GM23248 (cell line): ENCODE measurements at places on chromosomes 7 and 10.

- H3K27me3 ChIP-seq, result no peaks in the 10 kb centered on the region
- no peak overlapping the region for H3K4me3 ChIP-seq
- H3K27ac ChIP-seq, result no peak overlapping the region
- H3K4me1 ChIP-seq, result peaks cover 20% of the 10 kb centered on the region
- H3K36me3 ChIP-seq, result no peaks in the 10 kb centered on the region
Observed at GRCh38 chr7:17620566-17620965, 319.7 kb downstream of the SNX13 start.

DNA sequence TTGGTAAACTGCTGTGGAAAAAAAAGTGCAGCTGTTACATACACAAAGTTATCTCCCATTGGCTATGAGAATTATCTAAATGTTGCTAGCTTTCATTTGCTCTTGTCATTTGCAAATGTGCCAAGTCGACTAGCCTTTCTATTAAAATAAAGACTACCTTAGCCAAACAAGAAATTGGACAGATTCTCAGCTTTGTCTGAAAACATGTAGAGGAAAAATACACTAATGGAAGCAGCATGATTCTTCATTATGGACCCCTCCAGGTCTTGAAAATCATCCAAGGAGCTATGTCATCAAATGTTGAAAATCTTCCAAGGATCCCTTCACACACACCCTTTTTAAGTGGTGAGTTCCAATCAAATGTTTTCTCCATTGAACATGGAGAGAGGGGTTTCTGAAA, 237.7 kb downstream of the ETV1 start:
- no peak for DNase-seq
- no peak overlapping the region for H3K27ac ChIP-seq
- H3K4me1 ChIP-seq, result no peaks in the 10 kb centered on the region
- no peaks in the 10 kb centered on the region for H3K27me3 ChIP-seq
- H3K4me3 ChIP-seq, result no peak overlapping the region

GRCh38 chr7:101678658-101679057, 49.6 kb upstream of the MYL10 start:
- peak; percentile 36 for DNase-seq
- H3K4me1 ChIP-seq, result peaks cover 13% of the 10 kb centered on the region
- no peak overlapping the region for H3K4me3 ChIP-seq
- H3K27ac ChIP-seq, result no peak overlapping the region

DNA sequence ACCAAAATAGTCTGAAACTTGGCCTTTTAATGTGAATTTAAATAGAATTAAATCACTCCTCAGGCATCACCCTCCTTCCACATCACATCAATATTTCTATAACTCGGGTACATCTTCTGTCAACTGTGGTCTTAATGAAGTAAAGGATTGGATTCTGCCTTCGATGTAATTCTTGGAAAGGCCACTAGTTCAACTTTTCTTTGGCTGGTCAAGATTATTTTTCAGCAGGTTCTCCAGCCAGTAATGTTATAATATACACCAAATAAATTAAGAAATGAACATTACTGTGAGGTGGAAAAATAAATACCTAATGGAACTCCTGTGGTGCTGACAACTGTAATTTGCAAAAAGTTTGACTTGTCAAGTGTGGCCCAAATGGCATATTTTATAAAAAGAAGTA, 9.7 kb upstream of the SLC16A9 start:
- no peaks in the 10 kb centered on the region for H3K4me1 ChIP-seq
- H3K4me3 ChIP-seq, result no peak overlapping the region
- H3K27me3 ChIP-seq, result no peaks in the 10 kb centered on the region
- DNase-seq, result no peak
- H3K27ac ChIP-seq, result no peak overlapping the region

DNA sequence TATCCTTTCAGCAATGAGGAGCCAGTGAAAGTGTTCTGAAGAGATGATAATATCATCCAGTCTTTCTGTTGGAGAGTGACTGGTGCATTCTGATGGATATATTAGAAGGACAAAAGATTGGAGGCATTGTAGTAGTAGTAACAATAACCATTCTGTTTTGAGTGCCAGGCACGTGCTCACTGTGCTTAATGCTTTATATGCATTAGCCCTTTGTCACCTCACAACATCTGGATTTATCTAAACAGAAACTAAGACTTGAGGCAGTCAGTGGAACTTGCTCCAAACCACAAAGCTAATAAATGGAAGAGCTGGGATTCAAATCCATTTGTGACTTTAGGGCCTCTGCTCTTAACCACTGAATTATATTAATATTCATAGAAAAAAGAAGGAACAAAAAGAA, 84.5 kb upstream of the OIT3 start:
- H3K27ac ChIP-seq, result no peak overlapping the region
- H3K27me3 ChIP-seq, result no peaks in the 10 kb centered on the region
- peaks cover 21% of the 10 kb centered on the region for H3K4me1 ChIP-seq
- no peaks in the 10 kb centered on the region for H3K36me3 ChIP-seq
- DNase-seq, result no peak
- H3K4me3 ChIP-seq, result no peak overlapping the region

DNA sequence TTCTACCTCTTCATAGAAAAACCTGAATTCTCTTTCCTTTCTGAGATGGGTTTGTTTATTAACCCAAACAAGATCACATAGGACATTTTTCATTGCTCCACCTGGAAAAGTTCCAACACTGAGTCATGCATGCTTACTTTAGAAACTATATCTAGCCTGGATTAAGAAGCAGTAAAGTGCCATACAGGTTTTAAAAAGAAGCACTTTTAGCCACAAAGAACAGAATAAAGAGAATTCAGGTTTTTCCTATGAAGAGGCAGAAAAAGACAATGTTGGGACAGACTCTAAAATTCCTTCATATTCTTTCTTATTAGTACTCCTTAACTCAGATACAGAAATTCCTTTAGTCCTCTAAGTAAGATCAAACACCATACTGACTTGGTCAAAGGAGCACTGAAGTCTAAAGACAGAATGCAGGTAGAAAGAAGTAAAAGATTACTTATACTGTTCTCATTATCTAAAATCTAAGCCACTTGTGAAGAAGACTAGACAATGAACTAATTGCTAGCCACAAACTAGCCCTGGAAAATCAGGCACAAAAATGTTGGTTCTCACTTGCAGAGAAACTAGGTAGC, 241.3 kb downstream of the ANK3 start:
- no peaks in the 10 kb centered on the region for H3K27me3 ChIP-seq
- H3K27ac ChIP-seq, result no peak overlapping the region
- H3K36me3 ChIP-seq, result no peaks in the 10 kb centered on the region
- DNase-seq, result peak; percentile 64

DNA sequence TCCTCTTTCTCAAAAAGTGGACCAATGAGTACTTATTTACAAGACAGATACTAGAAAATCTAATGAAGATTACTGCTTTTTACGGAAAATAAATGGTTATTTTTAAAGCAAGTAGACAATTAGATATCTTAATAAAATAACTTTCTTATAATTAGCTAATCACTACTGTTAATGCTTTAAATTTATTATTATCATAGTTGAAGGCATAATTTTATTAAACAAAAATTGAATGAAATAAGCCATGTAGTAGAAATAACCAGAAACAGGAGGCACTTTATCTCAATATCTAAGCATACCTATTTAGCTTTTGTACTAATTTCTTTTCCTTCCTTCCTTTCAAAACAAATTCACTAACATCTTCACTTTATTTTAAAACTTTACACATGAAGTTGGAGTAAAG, 134.9 kb downstream of the CHCHD3 start:
- H3K4me3 ChIP-seq, result no peak overlapping the region
- no peaks in the 10 kb centered on the region for H3K27me3 ChIP-seq
- H3K27ac ChIP-seq, result no peak overlapping the region
- H3K36me3 ChIP-seq, result no peaks in the 10 kb centered on the region
- DNase-seq, result no peak

- no peaks in the 10 kb centered on the region for H3K36me3 ChIP-seq
- no peaks in the 10 kb centered on the region for H3K27me3 ChIP-seq
- no peak for DNase-seq
- H3K27ac ChIP-seq, result no peak overlapping the region
- no peak overlapping the region for H3K4me3 ChIP-seq
- H3K4me1 ChIP-seq, result no peaks in the 10 kb centered on the region
Observed at GRCh38 chr10:84587789-84588188, 259.4 kb downstream of the CCSER2 start.

- peak overlapping the region; percentile 71 for H3K4me3 ChIP-seq
- H3K27me3 ChIP-seq, result peaks cover 19% of the 10 kb centered on the region
- no peaks in the 10 kb centered on the region for H3K36me3 ChIP-seq
- peaks cover 2% of the 10 kb centered on the region; the same call in 1 of the 2 replicates for H3K4me1 ChIP-seq
Observed at GRCh38 chr10:12350167-12350872, 973 bp downstream of the CAMK1D start.

DNA sequence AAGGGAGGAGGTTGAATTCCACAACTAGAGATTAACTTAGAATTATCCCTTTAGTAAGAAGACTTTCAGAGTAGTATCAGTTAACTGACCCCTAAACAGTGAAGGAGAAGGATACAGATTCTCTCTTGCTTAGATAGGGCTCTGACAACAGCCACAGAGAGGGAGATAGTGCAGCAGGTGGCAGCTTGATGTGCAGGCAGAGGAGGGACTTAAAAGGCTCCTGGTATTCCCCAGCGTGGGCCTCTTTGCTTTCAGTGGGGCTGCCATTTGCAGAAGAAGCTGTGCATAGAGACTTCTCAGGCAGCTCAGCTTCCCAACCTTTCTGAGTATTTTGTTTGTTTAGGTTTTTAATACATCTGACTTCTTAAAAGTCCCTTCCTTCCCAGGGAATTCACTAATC, 16.0 kb downstream of the FZD1 start:
- no peaks in the 10 kb centered on the region for H3K27me3 ChIP-seq
- H3K4me3 ChIP-seq, result no peak overlapping the region
- DNase-seq, result no peak
- no peaks in the 10 kb centered on the region for H3K36me3 ChIP-seq
- H3K27ac ChIP-seq, result no peak overlapping the region

DNA sequence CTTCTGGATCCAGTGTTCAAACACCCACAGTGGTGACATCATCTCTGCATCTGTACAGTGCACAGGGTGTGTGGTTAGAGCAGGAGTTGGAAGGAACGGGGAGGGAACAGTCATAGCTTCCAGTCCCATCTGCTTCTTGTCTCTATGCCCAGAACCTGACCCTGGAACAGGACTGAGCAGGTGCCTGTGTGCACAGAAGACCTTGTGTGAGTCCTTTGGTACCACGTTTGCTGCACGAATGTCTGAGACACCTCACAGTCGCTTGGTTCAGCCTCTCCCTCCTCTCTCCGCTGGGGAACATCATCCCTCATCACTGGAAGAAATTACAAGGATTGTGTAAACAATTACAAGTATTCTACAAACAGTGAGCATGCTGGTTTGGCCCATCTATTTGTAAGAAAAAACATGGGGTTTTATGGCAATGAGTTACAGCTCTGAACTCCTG, 243.0 kb upstream of the KLF6 start:
- H3K27ac ChIP-seq, result no peak overlapping the region
- H3K27me3 ChIP-seq, result no peaks in the 10 kb centered on the region
- H3K4me3 ChIP-seq, result no peak overlapping the region
- H3K36me3 ChIP-seq, result no peaks in the 10 kb centered on the region

GRCh38 chr10:132401401-132402118, 4.6 kb downstream of the PWWP2B start:
- no peaks in the 10 kb centered on the region for H3K36me3 ChIP-seq
- DNase-seq, result no peak
- H3K27me3 ChIP-seq, result no peaks in the 10 kb centered on the region

- H3K4me3 ChIP-seq, result no peak overlapping the region
- peaks cover 61% of the 10 kb centered on the region for H3K36me3 ChIP-seq
- no peak overlapping the region for H3K27ac ChIP-seq
- no peaks in the 10 kb centered on the region for H3K27me3 ChIP-seq
- DNase-seq, result no peak
Observed at GRCh38 chr7:5218564-5219360, 28.7 kb downstream of the WIPI2 start.

DNA sequence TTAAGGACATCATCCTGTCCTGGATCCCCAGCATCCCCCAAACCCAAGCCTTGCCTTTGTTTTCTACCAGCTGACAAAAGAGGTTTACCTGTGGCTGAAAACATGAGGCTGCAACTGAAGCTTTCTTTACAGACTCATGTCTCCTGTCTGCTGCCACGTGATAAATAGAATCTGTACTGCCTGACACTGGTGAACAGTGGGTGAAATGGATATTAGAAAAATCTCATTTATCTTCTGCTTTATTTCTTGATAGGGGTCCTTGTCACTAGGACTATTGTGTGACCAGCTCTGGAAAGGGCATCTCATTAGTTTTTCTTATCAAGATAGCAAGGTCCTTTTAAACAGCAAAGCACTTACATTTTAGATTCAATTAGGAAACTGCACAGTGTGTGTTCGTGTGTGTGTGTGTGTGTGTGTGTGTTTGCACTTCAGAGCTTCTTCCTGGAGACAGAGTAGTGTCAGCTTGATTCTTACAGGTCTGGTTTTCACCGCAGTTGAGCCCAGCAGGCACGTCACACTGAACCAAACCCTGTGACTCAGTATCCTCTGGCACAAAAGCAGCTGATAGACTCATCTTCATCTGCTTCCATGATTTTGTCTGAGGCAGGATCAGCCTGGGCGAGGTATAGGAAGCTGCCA, 373.5 kb upstream of the CELF2 start:
- H3K36me3 ChIP-seq, result no peaks in the 10 kb centered on the region
- no peak overlapping the region for H3K4me3 ChIP-seq
- H3K4me1 ChIP-seq, result peaks cover 11% of the 10 kb centered on the region; the same call in 1 of the 2 replicates
- H3K27me3 ChIP-seq, result no peaks in the 10 kb centered on the region
- peak overlapping the region; percentile 9 for H3K27ac ChIP-seq
- peak; percentile 92 for DNase-seq

DNA sequence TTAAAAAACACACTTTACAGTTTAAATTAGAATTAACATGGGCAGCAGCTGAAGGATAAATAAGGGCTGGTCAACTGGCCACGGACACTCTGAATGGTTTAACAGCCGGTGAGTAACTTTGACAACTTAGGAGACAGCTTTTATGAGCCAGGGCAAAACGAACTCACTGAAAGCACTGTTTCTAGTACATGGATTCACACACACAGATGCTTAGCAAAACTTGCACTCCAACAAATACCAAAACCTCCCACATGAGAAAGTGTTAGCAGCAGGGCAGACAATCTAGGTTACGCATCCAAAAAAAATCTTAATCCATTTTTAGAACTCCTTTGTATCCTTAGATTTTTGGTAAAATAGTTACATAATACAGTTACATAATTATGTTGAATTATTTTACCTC, 486.4 kb downstream of the PHTF2 start:
- no peaks in the 10 kb centered on the region for H3K36me3 ChIP-seq
- H3K27me3 ChIP-seq, result no peaks in the 10 kb centered on the region
- peak; percentile 27 for DNase-seq
- no peak overlapping the region for H3K27ac ChIP-seq

DNA sequence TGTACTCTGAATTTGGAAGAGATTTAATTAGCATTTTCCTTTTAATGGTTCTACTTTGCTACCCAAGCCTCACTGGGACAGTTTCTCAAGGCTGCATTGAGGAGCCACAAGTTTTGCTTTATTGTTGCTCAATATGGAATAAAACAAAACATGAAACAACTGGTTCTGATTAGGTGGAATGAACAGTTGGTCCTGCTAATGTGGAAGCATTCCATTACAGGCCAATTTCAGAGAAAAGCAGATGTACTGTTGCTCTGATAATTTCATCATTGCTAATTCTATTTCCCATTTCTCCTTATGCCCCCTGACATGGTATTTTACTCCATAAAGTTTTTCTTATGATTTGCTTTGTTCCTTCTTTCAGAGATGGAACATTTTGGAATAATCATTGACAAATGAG, 66.0 kb upstream of the PAPSS2 start:
- no peak overlapping the region for H3K4me3 ChIP-seq
- no peak overlapping the region for H3K27ac ChIP-seq
- no peaks in the 10 kb centered on the region for H3K36me3 ChIP-seq
